ENCODE measurements at places on chromosomes 12 and 14.

DNA sequence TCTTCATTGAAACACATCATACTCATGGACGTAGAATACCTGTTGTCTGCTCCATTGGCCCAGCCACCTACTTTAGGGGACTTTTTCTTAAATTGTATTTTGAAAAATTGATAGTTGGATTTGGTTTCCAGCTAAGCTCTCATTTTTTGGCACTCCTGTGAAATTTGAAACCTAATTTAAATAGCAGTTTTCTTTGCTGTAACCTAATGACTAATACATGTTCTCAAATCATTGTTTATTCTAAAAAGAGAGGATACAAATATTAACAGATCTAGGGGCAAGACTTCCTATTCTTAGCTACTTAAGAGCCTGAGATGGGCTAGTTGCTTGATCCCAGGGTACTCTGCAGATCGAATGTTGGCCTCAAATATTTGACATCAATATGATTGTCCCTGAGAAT, 78.9 kb downstream of the PLEKHA5 start:
- no peak for DNase-seq

GRCh38 chr12:58396239-58396638, 454.9 kb downstream of the ATP23 start:
- no peak for DNase-seq

DNA sequence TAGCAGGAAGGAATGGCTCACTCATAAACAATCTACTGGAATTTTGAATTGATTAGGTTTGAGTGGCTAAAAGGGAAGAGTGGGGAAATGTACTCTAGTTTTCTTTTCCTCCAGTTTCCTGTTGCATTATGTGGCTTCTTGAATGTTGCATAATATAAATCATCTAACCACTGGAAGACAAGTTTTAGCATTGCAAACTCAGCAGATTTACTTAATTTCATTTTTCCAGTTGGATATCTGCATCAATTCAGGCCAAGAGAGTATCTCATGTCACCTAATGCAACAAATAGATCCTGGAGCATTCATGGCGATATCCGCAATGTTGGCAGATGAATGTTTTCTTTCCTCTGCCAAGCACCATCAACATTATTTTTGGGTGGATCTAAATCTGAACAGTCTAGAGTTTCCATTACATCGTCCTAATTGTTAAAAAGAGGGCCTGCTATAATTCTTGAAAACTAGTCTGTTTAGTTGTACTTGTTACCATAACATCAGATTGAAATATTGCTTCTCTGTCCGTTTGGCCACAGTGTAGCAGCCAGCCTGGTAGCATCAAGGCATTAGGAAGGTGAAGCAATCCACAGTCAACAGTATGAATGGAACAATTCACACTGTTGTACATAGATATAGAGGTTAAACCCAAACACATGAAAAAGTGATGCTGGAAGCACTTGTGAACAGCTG, 544.2 kb downstream of the ETNK1 start:
- DNase-seq = no peak

DNA sequence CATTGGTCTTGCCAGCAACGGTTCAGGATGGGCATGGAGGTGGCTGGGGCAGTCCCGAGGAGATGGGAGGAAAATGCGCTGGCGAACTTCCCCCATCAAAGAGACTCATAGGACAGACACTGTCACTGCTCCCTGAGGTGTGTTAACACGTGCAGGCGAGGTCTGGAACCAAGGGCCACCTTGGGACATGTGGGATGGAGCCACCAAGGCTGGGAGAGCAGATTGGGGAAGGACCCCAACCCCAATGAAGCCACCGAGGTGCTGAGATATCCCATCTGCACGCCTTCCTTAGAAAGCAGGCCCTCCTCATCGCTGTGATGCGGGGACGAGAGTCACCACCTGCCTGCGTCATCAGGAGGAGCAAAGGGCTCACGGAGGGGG, 16.9 kb upstream of the BEGAIN start:
- DNase-seq = no peak

GRCh38 chr14:99579903-99580571, 24.0 kb downstream of the CCDC85C start:
- no peak for DNase-seq

Data from NCI-H1436 (cell line).